ENCODE measurements at places on chromosomes 2 and 18. TPM values are rescaled to one million over a fixed set of nuclear protein-coding genes. Genes with fewer than 3 reads are reported as not detected.

DNA sequence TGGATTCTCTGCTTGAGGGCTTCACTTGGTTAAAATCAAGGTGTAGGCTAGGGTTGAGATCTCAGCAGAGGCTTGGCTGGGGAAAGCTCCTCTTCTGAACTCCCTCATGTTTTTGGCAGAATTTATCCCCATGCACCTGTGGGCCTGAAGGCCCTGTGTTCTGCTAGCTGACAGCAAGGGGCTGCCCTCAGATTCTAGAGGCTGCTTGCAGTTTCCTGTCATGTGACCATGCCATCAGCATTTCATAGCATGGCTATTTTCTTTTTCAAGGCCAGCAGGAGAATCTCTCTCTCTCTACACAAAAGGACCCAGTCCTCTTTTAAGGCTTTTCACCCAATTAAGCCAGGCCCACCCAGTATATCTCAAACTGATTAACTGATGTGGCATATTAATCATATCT, 514.8 kb upstream of the HNMT start:
- DNase-seq = no peak
- no peaks in the 10 kb centered on the region for H3K4me1 ChIP-seq
- H3K4me3 ChIP-seq = no peak overlapping the region
- H3K27me3 ChIP-seq = no peaks in the 10 kb centered on the region

DNA sequence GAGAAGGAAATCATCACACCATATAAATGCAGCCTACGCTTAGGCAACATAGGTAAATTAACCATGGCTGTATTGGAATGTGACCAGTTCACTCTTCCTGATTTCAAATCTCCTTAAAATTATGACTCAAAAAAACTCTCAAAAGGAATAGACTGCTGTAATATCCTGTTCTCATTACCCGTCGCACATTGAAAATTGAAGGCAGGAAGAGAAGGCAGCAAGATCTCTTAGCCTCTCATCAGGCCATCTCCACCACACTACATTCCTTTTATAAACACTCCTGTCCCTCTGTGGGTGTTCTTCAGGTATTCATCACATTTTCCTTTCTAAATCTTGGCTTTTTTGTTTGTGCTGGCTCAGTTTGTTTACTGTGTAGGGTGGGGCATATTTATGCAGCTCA, 83.2 kb downstream of the PPP1R1C start:
- no peak overlapping the region for H3K27ac ChIP-seq
- DNase-seq = no peak
- H3K27me3 ChIP-seq = no peaks in the 10 kb centered on the region
- H3K36me3 ChIP-seq = no peaks in the 10 kb centered on the region

DNA sequence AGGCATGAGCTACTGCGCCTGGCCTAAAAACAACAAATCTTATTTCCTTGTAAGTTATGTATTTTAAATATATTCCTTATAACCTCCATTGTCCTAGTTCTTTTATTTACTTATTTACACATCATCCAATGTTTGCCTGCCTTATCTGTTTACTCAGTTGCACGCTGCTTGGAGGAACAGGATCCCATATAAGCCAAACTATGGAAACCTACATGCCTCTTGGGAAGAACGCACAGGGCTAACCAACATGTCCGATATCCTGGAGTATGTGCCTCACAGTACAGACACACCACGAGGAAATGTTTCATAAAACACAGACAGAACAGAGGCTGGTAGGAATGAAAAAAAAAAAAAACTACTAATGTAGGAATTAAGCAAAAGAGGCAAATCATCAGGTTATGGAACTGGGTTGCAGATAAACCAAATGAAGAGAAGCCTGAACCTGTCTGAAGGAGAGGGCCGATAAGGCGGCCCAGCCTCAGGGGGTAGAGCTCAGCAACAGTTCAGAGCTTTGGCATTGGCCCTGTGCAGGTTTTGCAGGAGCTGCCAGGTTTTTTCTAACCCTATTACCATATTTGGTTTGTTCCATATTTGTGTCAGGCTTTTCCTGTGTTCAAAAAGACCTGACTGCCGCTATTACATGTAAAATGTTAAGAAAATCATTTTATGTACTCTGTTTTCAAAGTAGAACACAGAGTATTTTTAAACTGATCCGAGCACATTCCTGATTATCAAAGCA, 19.9 kb upstream of the SP3 start:
- H3K27ac ChIP-seq = peak overlapping the region; percentile 30
- no peaks in the 10 kb centered on the region for H3K27me3 ChIP-seq
- H3K36me3 ChIP-seq = no peaks in the 10 kb centered on the region
- H3K4me1 ChIP-seq = peaks cover 33% of the 10 kb centered on the region
- H3K4me3 ChIP-seq = no peak overlapping the region
- DNase-seq = no peak

- no peak for DNase-seq
- H3K27ac ChIP-seq = no peak overlapping the region
- no peaks in the 10 kb centered on the region for H3K4me1 ChIP-seq
Observed at GRCh38 chr2:25481381-25482300, 139.9 kb upstream of the DNMT3A start.

- H3K36me3 ChIP-seq = no peaks in the 10 kb centered on the region
- no peak overlapping the region for H3K4me3 ChIP-seq
- peak; percentile 44 for DNase-seq
- H3K27me3 ChIP-seq = no peaks in the 10 kb centered on the region
Observed at GRCh38 chr2:181152701-181153100, 172.3 kb downstream of the UBE2E3 start.

RAB27B gene
- polyA plus RNA-seq = 0.61 TPM

GRCh38 chr2:238528953-238529781, 102.4 kb downstream of the ASB1 start:
- no peak overlapping the region for H3K27ac ChIP-seq
- H3K4me3 ChIP-seq = no peak overlapping the region
- peaks cover 6% of the 10 kb centered on the region for H3K27me3 ChIP-seq
- DNase-seq = no peak
- no peaks in the 10 kb centered on the region for H3K4me1 ChIP-seq

INPP5D gene
- 8.1 TPM for polyA plus RNA-seq

DNA sequence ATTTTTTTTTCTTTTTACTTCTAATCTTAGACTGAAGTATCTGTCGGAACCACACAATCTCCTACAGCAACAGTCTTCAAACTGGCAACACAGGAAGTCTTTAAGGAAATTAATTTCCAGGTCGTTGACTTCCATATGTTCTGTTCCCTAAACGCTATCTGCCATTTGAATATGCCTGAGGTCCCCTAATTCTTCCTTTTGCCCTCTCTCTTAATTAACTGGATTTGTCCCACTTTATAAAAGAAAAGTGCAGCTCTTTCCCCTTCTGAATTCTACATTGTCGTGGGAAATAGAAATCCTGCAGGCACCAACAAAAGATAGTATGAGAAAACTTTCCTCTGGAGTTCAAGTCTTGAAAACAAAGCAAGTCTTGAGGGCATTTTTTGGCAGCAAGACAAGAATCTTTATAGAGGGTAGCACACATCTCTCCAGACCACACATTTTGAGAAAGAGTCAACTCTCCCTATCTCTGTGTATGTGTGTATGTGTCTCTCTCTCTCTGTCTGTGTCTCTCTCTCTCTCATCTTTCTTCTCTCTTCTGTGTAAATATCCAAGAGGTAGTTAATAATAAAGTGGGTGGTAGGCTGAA, 879.8 kb downstream of the SOCS6 start:
- no peaks in the 10 kb centered on the region for H3K4me1 ChIP-seq
- H3K27me3 ChIP-seq = no peaks in the 10 kb centered on the region
- peak; percentile 1 for DNase-seq
- no peak overlapping the region for H3K27ac ChIP-seq
- H3K4me3 ChIP-seq = no peak overlapping the region
- H3K36me3 ChIP-seq = no peaks in the 10 kb centered on the region

Data from muscle of leg (tissue), 16 donors.